ENCODE measurements at places on chromosomes 5 and 9.

DNA sequence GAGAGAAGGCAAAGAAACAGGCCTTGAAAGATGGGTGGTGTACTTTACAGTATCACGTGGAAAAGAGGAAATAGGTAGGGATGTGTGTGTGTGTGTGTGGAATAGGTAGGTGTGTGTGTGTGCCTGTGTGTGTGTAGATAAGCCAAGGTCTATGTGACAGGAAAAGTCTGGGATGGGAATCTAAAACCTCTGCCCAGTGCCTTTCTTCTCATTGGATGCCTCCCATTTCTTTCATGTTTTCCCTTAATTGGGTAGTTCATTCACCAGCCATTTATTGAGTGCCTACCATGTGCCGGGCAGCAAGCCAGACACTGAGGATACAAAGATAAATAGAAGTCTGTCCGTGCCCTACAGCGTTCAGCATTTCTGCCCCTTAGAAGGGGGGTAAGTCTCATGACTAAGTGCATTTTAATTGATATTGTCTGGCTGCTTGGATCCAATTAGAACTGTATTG, 1.0 kb downstream of the URM1 start:
- no peak for DNase-seq

GRCh38 chr5:17228821-17229291, 11.4 kb downstream of the BASP1 start:
- DNase-seq = no peak

GRCh38 chr9:101514071-101514470, 19.6 kb upstream of the RNF20 start:
- no peak for DNase-seq

- no peak for DNase-seq
These were observed 640 bp upstream of the DPM2 start for GRCh38 chr9:127938298-127938690.

DNA sequence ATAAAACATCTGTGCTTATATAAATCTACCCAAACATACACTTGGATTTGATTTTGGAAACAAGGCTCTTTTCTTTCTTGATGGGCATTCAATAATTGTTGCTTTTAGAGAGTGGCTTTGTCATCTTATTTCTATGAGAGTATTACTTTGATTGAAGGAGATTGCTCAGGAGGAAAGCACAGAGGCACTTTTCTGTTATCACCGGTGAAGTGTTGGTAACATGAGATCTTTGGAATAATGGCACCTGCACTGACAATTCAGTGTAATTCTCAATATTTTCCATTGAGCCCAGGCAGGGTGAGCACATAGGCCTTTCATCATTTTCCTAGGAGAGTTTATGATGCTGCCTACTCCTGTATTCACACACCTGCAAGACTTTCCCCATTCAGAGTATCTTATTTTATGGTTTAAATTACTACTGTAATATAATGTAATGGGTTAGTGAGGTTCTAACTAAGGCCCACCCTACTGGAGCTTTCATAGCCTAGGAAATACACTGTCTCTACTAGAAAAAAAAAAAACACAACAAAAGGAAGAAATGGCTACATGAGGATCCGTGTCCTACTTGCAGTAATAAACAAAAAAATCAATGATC, 244.3 kb downstream of the DENND1A start:
- DNase-seq = no peak

DNA sequence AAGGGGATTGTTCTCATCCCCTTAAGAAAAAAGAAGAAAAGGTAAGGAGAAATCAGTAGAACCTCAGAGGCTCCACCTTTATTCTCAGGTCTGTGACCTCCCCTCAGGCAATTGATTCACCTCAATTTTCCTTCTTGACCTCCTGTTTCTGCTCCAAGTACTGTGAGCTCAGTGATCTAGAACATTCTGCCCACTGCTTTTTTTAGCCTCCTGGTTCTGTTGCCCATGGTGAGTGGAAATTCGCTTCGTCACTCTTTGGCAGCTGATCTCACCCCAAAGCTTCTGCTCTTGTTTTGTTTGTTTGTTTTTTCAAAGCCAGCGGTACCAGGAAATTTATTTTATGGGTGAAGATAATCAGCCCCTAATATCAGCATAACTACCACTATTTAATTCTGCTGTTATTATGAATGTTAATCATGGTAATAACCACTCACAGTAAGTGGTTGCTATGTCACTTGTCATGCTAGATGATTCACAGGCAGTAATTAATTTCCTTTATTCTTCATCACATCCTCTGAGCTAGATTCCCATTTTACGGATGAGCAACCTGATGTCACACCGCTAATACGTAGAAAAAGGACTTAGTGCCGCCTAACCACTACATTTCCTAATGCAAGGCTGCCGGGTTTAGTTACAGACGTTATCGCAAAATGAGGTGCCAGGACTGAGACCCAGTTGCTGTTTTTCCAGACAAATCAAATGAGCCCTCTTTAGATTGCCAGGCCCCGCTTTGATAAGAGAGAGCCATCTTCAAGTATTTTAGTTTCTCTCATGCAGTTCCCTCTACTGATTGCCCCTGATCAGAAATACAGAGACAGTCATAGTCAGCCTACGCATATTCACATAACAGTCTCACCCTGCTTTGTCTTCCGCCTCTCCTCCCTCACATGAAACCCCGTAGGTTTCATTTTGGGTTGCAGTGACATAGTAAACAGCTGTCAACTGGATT, 78.2 kb downstream of the CYFIP2 start:
- DNase-seq = no peak

- DNase-seq = no peak
These were observed 199.1 kb downstream of the WDR70 start for GRCh38 chr5:37578176-37578575.

DNA sequence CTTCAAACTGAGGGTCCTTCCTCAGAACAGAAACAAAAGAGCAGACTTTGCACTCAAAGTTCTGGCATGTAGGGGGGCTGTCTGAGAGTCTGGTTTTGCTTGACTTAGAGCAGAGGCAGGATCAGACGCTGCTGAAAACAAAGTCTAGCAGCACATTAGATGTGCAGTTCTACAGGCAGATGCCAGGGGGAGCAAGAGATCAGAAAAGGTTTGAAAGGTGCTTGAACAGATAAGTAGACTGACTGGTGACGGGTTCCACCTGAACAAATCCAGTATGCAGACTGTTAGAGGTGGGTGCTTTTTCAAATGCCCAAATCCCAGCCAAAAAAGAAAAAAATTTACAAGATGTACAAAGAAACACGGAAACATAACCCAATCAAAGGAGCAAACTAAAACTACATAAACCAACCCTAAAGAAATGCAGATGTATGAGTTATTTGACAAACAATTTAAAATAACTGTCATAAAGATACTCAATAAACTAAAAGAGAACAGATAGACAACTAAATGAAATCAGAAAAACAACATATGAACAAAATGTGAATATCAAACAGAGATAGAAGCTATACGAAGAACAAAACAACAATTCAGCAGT, 194.7 kb upstream of the FREM1 start:
- no peak for DNase-seq

DNA sequence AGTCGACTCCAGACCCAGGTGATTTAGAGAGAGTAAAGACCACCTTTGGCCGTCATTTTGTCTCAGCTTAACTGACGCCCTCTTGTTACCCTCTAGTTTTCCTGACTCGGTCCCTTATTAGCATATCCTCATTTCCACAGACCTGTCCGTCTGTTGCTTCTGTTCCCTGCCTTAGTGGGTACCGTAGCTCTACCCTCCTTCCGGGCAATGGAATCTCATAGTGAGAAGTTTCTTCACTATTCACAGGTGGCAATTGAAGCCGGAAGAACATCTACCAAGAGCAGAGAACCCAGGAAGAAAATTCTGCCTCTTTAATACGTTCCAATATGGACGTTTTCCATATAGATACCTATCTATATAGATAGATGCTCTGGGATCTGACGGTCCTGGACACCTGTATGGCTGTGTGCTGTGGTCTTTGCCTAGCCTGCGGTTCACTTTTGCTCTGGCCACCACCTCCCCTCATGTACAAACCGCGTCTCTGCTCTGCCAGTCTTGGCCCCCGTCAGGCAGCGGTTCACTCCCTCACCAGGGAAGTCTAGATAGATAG, 652 bp upstream of the TMEM161B start:
- DNase-seq = no peak

DNA sequence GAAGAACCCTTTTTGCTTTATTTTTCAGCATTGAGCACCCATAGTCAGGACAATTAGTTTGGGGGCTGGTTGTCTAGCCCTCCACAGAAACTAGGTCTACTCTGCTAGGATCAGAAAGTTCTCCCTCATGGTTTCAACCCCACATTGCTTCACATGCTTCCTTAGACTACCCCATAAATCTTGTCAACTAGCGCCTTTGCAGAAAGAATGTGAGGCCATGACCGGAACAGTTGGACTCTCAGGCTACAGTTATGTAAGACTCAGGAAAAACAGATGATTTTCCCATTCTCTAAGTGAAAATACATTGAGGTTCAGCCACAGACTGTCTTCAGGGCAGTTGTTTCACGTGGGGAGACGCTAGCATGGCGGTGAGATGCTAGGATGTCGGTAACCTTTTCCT, 255.6 kb downstream of the NR3C1 start:
- DNase-seq = no peak

- no peak for DNase-seq
These were observed 29.9 kb upstream of the PDE4D start for GRCh38 chr5:59923465-59923864.

GRCh38 chr5:157747766-157748700, 4.5 kb downstream of the LSM11 start:
- no peak for DNase-seq

GRCh38 chr5:118604106-118604505, 384.2 kb downstream of the DTWD2 start:
- DNase-seq = no peak

DNA sequence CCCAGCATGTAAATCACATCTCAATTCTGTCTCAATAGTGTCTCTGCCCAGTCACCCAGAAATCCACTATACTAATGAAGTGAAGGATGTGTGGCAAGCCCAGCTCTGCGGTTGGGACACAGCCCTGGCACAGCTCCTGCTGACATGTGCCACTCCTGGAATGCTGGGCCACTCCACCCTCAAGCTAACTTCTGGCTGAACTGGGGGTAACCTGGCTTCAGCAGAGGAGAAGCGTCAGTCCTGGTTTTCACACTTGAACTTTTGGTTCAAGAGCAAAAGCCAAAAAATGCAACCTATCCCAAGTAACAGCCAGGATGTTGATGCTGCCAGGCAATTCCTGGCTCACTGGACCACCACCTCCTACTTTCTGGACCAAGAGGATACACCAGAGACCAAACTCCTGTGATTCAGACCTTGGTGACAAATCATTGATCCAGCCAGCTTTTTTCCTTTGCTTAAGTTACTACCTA, 86.4 kb downstream of the ARRDC3 start:
- DNase-seq = no peak

- no peak for DNase-seq
These were observed 4.3 kb upstream of the RNF44 start for GRCh38 chr5:176541338-176542134.

DNA sequence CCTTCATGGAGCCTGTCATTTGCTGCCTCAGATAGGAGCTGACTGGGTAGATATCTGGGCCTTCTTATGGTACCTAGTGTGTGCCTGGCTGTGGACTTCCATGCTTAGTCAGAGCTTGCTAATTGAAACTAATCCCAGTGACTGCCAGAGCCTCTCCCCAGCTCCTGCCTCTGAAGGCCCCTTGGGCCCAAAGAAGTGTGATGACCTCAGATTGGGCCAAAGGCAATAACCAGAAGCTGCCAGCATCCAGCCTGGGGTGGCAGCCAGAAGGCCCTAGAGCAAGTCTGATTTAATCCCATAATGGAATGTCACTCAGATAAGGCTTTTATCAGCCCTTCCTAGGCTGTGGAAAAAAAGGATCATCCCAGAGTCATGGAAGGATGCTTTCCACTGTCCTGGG, 17.1 kb upstream of the CDC23 start:
- DNase-seq = no peak

Data from non-pigmented ciliary epithelial cell (primary cell).